Kidney glomerular epithelial cell (primary cell): ENCODE measurements at places on chromosomes 13 and 19.

DNA sequence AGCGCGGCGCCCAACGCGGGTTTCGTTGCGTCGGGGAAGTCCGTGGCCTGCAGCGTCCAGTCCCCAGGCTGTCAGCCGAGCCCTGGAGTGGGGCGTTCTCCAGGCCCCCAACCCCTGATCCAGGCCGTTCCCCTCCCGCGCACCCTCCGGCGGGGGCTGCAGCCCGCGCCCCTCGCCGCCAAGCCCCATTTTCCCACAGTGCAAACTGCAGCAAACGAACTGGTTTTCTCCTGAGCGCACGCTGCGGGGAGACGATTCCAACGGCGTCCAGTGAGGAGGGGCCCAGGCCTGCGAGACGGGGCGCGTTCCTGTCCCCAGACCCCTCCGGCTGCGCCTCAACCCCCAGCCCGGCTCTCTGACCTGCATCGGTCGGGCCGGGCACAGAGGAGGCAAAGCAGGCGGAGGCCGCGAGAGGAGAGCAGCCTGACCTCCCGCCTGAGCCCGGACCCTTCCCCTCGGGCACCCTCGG lies 4.4 kb upstream of the ONECUT3 start:
- DNase-seq = no peak

DNA sequence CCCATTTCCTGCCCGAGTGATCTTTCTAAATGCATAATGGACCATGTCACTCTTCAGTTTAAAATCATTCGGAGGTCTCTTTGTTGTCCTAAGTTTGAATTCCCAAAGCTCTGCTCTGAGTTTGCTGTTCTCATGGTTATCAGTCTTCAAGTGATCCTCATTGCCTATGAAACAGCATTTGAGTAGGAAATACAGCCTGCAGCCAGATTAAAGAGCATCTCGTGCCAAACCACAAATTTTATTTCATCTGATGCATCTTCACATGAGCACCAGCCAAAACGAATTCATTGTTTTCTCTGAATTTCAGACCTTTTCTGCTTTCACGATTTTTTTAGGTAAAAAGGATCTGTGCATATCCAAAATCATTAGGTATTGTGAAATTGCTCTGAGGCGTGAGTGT lies 299.6 kb downstream of the TDRD3 start:
- no peak for DNase-seq

GRCh38 chr13:38566519-38566918 lies 120.4 kb upstream of the FREM2 start:
- no peak for DNase-seq

- no peak for DNase-seq
Observed at GRCh38 chr19:20278342-20278741, 111.3 kb downstream of the ZNF486 start.

DNA sequence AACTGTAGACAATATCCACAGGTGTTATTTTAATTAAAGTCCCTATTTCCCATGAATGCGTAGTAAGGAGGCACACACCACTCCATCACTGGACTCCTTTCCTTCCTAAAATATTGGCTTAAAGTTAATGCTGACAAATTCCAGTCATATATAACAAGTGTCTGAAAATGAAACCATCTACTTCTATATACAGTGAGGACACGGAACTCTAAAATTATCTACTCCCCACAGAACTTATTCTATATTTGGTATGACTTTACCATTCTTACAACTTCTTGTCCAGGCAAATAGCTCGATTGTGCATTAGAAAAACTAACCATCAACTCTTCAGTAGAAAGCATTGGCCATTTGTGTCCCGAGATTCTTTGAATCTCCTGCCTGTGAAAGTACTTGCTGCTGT lies 1560.2 kb downstream of the EFNB2 start:
- DNase-seq = no peak

GRCh38 chr13:63540061-63540460 lies 2124.4 kb upstream of the PCDH20 start:
- DNase-seq = no peak
